ENCODE measurements at places on chromosomes 6 and 20.

GRCh38 chr6:166834049-166834448, 122.3 kb downstream of the RNASET2 start:
- DNase-seq, result no peak

DNA sequence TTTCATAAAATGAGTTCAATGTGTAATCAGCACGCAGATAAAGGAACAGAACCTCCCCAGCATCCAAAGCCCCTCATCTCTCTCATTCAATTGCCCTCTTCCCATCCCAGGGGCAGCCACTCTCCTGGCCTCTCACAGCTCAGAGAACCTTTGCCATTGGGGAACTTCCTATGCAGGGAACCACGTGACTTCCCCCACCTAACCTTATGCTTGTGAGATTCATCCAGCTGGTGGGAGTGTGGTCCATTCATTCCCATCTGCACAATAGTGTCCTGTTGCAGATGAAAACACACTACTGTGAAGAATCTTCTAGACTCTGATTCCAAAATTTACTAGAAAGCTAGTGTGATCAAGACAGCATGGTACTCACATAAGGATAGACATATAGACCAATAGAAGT, 299.3 kb downstream of the CDH4 start:
- DNase-seq, result no peak

DNA sequence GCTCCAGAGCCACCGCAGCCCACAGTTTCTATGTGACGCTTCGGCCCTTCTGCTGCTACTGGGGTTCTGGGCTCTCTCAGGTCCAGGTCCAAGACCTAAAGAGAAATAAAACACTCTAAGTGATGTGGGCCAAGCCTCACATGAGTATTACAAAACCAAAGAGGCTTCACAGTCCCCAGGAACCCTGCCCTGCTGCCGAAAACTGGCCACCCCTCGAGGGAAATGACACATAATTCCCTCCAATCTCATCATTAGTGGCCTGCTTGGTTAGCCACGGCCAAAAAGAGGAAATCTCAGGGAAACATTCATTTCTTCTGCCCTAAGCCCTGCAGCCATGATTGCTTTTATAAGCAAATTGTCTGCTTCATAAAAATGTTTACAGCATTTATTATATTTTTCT, 32.5 kb downstream of the DLL1 start:
- DNase-seq, result no peak

GRCh38 chr6:117918454-117918853, 11.4 kb downstream of the SLC35F1 start:
- DNase-seq, result no peak

- DNase-seq, result no peak
Measured at GRCh38 chr20:10806539-10806938, 132.7 kb upstream of the JAG1 start.

DNA sequence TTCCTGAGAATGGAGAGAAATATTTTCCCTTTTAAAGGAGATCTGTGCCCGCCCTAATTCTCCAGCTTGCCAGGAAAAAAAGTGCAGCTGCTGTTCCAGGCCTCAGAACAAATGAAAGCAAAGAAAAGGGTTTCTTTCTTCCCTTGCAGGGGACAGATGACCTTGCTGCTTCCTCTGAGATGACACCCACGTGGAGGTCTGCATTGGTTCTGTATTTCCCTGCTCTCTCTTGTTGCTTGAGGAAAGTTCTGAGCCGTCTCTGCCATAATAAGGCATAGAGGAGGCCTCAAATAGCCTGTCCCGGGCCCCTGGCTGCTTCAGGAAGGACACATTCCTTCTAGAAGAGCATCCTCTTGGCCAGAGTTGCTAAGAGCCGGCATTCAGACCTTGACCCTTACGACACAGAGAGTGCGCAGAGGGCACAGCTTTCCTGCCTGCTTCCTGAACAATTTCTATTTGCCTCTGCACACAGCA, 501.8 kb upstream of the SULF2 start:
- no peak for DNase-seq

GRCh38 chr6:137156650-137157049, 16.8 kb downstream of the IL22RA2 start:
- DNase-seq, result no peak

DNA sequence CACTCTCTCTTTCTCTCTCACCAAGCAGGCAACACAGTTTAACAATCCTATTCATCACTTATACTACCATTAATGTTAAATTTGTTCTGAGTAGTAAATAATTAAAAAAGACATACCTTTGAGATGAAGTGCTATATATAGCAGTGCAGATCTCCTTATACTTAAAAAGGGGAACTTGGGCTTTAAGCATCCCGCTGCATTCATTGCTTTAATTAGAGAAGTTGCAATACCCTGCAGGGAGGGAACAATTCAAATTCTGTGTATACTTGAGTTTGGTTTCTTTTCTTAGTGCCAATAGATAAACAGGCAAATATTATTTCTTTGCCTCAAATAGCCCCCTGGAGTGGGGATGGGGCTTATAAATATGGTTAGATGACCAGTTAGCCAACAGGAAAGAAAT, 10.8 kb upstream of the ZBTB24 start:
- DNase-seq, result no peak

GRCh38 chr6:75631859-75632635, 30.4 kb downstream of the SENP6 start:
- no peak for DNase-seq

- no peak for DNase-seq
Measured at GRCh38 chr6:35178932-35179832, 34.6 kb upstream of the SCUBE3 start.

DNA sequence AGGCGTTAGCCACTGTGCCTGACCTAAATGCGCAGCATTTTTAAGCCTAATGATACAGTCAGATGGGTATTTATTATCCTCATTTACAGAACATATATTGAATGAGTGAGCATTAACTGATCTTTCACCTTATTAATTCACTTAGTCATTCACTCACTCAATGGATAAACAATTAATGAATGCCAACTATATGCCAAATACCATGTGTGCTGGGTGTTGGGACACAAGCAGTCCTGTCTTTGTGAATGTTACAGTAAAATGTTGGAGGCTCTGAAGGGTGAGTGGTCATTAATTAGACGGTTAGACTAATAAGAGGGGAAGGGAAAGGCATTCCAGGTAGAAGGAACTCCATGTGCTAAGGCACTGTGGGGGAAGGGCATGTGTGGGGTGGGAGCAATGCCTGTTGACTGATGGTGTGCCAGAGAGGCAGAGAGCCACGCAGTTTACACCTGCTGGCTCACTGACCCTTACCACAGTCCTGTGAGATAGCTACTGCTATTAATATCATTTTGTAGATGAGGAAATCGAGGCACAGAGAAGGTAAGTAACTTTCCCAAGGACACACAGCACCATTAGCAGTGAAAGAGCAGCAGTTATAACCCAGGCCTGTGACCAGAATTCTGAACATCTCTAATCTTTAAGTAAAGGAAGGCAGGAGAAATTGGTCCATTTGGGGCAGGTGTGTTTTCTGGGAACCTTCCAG, 38.7 kb upstream of the B4GALT5 start:
- no peak for DNase-seq

DNA sequence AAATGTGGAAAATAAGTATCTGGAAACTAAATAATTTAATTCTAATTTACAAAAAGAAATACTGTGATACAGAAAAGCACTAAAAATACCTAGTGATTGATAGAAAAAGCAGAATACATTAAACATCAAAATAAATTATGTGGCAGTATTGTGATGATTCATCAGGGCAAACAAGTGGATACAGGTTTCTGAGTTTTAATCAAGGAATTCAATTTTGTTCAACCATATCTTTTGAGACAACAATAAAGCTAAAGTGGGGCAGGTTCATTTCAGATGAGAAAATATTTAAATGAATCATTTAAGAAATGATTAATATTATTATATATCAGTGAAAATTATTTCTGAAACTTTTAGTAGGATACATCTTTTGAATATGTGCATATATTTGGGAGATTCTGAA, 49.8 kb downstream of the GRIK2 start:
- no peak for DNase-seq

DNA sequence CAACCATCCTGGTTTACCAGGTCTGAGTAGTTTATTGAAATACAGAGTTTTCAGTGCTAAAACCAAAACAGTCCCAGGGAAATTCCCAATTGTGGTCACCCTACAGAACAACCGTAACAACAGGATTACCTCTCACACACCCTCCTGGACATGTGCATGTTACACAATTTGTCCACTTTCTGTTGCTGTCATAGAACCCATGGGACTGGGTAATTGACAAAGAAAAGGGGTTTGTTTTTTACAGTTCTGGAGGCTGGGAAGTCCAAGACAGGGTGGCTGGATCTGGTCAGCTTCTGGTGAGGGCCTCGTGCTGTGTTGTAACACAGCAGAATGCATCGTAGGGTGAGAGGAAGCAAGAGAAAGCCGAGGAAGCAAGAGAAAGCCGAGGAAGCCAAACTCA, 9.1 kb upstream of the ADA start:
- DNase-seq, result no peak

- DNase-seq, result no peak
Measured at GRCh38 chr6:30329331-30329730, 2.6 kb downstream of the TRIM39 start.

DNA sequence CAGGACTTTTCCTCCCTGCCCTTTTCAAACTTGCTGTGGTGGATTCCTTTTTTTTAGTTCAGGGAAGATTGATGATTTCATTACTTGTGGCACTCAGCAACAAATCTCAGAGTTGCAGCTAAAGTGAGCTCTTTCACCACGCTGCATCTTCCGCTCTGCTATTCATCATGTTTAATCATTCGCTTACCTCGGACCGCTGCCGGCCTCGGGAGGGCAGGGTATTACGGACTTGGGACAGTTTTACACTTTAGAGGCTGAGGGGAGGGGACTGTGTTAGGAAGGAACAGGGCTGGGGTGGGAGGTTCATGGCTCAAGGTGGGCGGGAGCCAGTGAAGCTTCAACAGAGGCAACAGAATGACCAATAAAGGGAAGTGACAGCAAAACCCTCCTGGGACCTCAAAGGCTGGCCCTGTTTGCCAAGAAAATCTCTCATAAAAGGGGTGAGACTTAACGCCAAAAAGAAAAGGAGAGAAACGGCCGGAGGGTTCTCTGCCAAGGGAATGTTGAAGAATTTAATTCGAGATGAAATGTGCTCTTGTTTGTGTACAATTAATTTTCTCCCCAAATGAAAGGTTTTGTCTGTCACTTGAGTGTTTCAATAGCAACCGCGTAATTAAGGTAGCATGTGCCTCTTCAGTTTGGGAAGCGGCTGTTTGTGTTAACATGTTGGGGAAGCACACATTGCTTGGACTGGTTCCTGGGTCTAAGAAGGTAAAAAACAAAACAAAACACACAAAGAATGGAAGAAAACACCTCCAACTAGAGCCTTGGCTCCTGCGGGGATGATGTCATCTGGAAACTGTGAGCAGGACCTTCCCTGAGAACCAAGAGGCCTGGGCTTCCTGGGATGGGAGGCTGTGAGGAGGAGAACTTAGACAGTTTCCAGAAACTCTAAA, 72.5 kb upstream of the SULF2 start:
- DNase-seq, result peak; percentile 29

GRCh38 chr6:149342525-149342924, 25.0 kb downstream of the TAB2 start:
- DNase-seq, result no peak

DNA sequence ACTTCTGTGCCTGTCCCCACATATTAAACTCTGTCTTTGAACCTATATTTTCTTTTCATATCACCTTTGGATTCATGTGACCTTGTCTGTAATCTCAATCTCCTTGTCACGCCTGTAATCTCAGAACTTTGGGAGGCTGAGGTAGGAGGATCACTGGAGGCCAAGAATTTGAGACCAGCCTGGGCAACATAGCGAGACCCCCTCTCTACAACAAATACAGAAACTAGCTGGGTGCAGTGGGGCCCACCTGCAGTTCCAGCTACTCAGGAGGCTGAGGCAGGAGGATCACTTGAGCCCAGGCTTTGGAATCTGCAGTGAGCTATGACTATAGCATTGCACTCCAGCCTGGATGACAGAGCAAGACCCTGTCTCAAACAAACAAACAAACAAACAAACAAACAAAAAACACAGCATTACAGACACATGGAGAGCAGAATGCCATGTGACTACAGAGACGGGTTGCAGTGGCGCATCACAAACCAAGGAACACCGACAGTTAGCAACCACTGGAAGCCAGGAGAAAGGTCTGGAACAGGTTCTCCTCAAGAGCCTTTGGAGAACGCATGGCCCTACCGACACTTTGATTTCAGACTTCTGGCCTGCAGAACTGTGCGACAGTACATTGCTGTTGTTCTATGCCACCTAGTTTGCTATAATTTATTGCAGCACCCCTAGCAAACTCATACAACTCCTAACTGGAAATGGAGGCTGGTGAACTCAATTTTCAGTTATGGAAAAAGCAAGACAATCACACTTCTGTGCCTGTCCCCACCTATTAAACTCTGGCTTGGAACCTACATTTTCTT, 14.6 kb upstream of the TIAM2 start:
- no peak for DNase-seq

DNA sequence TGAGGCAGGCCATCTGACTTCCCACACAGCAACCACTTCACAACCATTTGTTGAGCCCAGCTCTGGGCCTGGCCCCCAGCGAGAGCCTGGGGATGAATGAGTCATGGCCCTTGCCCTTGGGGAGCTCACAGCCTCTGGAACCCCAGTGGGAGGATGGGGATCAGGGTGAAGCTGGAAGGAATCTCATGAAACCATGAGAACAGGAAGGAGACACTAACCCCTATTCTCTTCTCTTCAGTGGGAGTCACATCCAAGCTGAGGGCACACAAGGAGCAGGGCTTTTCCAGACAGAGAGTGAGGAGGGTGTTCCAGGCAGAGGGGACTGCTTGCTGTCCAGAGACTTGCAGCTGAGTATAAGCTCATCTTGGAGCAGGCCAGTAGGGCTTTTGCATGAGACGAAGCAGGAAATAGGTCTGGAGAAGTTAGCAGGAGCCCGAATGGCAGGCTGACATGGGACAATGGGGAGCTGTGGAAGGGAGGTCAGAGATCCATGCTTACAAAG, 7.5 kb downstream of the FOXS1 start:
- peak; percentile 71 for DNase-seq

DNA sequence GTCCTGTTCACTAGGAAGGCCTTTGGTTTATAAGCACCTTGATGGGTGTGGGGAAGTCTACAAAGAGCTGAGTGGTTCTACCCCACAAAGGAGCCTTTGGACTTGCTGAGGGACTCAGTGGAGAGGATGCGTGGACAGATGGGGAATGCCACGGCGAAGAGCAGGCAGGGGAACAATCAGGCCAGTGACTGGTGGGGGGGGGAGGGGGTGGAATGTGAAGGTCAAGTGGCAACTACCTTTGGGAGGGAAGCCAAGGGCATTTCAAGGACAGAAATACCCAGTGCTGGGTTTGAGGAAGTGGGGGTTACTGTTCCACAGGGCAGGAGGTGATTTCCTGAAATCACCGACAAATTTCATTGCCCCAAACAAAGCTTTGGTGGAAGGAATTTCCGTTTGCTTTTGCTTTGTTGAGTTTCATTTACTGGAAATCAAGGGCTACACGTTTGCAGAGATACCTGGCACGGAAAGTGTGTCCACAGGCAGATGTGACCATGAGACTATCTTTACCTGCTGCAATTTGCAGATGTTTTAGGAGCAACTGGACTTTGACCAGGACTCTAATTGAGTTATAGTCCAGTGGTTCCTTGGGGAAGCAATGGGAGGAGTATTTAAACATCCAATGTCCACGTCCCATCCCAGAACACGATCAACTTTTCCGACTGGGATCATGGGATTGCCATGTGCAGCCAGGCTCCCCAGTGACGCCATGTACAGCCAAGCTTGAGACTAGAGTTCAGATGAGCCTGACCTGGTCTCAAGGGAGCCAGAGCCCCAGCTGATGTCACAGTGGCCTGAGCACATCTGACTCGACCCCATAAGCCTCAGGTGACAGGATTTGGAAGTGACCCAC, 8.0 kb downstream of the CST3 start:
- no peak for DNase-seq

GRCh38 chr6:104887350-104887749, 27.6 kb upstream of the HACE1 start:
- peak; percentile 24 for DNase-seq

Measured in iris pigment epithelial cell (primary cell).